ENCODE measurements at places on chromosomes 5 and 9.

GRCh38 chr5:2801577-2802525 lies 50.4 kb upstream of the IRX2 start:
- no peak for DNase-seq

DNA sequence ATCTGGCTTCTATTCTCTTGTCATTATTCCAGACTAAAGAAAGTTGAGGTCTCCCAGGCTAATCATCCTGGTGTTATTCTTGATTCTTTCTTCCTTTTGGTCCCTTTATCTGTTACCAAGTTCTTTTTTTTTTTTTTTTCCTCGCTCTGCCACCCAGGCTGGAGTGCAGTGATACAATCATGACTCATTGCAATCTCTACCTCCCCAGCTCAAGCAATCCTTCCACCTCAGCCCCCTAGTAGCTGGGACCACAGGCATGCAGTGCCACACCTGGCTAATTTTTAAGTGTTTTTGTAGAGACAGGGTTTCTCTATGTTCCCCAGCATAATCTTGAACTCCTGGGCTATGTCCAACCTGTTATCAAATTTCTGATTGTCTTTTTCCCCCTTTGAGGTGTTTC lies 126.6 kb upstream of the DHFR start:
- peak; percentile 89 for DNase-seq

- peak; percentile 56 for DNase-seq
These were observed 311.4 kb upstream of the MSX2 start for GRCh38 chr5:174412941-174413340.

DNA sequence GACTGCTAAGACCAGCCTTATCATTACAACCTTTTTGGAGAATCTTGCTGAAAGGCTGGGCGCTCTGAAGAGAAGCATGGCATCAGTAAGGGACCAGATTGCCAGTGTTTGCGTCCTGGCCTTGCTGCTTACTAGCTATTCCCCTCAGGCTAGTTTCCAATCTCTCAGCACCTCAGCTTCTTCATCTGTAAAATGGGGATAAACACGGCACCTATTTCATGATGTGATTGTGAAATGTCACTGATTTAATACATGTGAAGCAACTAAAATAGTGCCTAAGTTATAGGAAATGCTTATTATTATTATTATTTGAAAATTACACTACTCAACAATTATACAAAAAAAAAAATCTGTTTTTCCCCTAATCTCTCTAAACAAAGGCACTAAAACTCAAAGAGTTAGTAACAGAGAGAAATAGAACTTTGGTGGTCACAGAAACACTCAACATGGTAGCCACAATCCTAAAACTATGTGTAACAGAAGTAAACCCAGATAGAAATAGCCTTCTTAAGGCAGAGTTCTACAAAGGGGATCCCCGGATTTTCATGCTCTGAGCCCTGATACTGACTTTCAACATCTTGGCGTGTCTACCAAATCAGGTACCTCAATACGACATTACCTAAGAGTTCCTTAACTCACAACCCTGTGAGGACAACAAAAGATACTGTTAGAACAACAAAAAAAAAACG lies 62.0 kb downstream of the ENC1 start:
- DNase-seq = no peak

DNA sequence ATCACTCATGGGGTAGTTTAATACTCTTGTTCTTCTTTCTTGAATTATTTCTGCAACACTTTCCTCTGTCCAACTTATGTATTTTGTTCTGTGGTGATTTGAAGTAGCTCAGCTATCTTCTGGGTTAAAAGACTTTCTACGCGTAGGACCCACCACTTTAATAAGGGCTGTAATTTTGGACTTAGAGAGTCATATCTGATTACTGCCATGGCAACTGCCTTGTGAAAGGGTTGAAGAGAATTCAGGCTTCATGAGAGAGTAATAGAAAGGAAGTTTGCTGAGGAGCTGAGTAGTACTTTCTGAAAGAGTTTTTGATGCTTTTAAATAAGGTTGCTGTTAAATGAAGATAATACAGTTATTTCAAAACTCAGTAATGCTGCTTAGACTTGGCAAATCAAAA lies 89.5 kb downstream of the TLE4 start:
- no peak for DNase-seq

DNA sequence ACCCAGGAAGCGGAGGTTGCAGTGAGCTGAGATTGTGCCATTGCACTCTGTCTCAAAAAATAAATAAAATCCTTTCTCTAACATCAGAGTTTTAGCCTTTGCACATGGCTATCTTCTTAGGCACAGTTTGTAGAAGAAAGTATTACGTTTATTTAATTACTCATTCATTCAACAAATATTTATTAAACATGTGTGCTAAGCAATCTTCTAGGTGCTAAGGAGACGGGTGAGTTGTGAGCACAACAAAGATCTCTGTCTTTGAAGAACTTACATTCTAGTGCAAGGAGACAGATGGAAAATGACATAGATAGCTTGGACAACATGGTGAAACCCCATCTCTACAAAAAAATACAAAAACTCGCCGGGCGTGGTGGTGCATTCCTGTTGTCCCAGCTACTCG lies 122.3 kb upstream of the MYO10 start:
- DNase-seq = peak; percentile 14

- DNase-seq = no peak
These were observed 231.0 kb upstream of the GAS1 start for GRCh38 chr9:87178302-87178701.

DNA sequence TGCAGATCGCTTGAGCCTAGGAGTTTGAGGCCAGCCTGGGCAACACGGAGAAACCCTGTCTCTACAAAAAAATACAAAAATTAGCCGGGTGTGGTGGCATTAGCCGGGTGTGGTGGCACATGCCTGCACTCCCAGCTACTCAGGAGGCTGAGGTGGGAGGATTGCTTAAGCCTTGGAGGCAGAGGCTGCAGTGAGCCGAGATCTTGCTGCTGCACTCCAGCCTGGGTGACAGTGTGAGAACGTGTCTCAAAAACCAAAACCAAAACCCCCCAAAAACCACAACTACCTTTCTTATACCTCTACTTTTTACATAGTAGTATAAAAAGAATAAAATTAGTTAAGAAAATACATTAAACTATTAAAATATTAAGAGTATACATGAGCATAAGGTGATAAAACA lies 121.2 kb downstream of the RAPGEF6 start:
- no peak for DNase-seq

GRCh38 chr5:129048509-129048908 lies 46.0 kb upstream of the ISOC1 start:
- DNase-seq = no peak

DNA sequence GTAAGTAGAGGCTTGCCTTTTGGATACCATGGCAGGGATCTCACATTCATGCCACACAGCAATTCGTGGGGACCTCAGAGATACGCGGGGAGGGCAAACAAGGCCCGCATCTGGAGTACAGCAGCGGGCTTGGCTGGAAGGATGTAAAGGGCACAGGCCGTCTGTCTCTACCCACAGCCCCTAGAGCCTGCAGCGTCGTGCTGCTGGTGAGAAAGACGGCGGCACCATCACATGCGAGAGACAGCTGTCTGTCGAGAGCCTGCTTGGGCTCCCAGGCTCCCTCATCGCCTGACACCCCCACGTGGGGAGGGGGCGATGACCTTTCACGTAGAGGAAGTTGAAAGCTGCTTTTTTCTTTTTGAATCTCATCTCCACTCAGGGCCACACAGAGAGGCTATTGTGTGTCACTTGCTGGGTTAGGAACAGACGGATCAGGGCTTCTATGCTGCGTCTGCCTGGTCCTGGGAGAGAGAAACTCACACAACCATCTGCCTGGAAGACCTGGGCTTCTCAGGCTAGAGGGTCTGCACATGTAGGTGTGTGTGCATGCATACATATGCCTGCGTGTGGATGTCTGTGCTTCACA lies 134.6 kb upstream of the PPP1R26 start:
- DNase-seq = no peak

DNA sequence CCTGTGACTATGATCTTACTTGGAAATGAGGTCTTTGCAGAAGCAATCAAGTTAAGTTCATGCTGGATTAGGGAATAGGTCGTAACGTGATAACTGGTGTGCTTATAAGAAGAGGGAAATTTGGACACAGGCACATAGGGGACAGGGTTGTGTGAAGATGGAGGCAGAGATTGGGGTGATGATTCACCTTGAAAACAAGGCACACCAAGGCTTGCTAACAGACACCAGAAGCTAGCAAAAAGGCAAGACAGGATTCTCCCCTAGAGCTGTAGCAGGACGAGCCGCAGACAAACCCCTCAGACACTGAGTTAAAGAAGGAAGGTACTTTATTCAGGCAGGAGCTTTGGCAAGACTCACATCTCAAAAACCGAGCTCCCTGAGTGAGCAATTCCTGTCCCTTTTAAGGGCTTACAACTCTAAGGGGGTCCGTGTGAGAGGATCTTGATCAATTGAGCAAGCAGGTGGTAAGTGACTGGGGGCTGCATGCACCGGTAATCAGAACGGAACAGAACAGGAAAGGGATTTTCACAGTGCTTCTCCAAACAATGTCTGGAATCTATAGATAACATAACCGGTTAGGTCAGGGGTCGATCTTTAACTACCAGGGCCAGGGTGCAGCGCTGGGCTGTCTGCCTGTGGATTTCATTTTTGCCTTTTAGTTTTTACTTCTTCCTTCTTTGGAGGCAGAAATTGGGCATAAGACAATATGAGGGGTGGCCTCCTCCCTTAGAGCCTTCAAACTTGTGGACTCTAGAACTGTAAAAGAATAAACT lies 57.5 kb upstream of the S1PR3 start:
- DNase-seq = no peak

GRCh38 chr5:124730381-124730780 lies 16.1 kb downstream of the ZNF608 start:
- no peak for DNase-seq

DNA sequence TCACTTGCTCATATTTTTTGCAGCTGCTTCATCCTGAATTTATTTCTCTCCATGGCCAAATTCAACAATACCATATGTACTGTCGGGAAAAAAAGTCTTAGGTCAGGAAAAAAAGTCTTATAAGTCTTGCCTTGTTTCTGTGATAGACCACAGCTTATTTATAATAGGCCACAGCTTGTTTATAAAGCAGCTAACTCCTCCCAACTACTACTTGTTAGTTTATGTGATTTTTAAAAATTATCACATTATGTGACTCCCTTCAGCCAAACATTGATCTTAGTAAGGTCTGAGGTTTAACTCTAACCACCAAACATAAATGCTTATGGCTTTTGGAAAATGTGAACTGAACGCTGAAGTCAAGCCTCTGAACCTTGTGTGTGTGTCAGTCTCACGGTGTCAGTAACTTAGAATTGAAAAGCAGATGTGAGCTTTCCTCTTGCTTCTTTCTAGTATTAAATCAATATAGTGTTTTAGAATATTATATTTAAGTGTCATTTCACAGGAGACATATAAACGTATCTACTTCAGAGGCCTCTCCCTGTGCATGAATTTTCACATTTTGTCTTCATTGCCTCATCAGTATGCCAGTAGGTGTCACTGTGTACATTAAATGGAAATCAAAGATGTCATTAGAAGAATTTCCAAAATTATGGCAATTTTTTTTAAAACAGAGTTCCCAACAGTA lies 51.3 kb downstream of the SNX24 start:
- DNase-seq = peak; percentile 6

GRCh38 chr9:128902351-128903078 lies 18.3 kb upstream of the PHYHD1 start:
- DNase-seq = peak; percentile 29

- peak; percentile 14 for DNase-seq
These were observed 165.1 kb downstream of the PLK2 start for GRCh38 chr5:58294598-58295305.

DNA sequence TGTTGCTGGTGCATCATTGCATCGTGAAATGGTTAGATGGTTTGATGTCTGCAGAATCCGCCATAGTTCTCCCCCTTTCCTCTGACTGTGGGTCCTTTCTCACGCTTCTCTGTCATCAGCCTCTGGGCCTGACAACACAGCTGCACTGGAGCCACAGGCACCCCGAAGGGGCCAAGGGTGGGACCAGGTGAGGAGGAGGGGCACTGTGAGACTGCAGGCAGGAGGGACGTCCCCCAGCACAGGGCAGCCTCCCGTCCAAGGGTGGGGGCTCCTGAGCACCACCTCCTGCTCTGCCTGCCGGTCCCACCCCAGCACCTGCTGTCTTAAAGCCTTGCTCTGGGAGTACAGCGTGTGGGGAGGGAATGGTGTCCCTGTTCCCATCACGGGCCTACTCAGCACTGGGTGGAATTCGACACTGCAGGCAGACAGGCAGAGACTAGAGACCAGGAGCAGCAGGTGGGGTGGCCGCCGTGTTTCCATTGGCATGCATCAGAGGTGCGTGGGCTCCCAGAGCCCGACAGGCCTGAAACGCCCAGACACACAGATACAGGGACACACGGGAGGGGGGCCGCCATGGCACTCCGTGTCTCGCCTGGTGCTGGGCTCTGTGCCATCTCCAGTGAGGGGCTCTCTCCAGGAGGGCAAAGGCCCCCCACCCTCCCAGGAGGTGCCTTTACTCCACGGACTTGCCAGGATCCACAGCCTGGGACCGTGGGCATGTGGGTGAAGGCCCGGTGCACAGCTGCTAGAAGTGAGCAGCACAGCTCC lies 15.0 kb downstream of the CACNA1B start:
- DNase-seq = no peak

GRCh38 chr5:160048131-160048530 lies 39.2 kb downstream of the TTC1 start:
- no peak for DNase-seq

Measured in Caki2 (cell line).